Progenitor cell of endocrine pancreas (in vitro differentiated cells): ENCODE measurements at places on chromosomes 4 and X.

- DNase-seq, result peak; percentile 53
These were observed 47.2 kb upstream of the TFDP3 start for GRCh38 chrX:133265331-133265730.

- DNase-seq, result no peak
These were observed 1.5 kb downstream of the GRSF1 start for GRCh38 chr4:70838204-70838603.

DNA sequence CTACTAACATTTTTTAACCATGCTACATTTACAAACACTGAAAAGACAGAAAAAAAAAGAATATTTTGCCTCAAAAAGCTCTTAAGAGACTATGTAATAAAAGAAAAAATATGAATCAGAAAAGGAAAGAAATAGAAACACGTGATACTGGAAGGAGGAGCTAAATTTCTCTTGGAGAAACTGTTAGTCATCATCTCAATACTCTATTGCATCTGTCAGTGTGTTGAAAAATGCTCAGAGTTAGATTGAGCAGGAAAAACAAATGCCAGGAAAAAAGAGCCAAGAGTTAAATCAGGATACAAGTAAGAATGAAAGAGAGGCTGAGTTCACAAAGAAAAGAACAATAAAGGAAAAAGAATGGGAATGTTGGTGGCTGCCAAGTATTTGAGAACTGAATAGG lies 2.6 kb downstream of the RAB28 start:
- no peak for DNase-seq

GRCh38 chrX:129522184-129523078 lies 859 bp downstream of the SMARCA1 start:
- peak; percentile 67 for DNase-seq

- DNase-seq, result no peak
These were observed 85.0 kb downstream of the RCHY1 start for GRCh38 chr4:75429208-75429607.

GRCh38 chr4:177127658-177128057 lies 182.0 kb upstream of the NEIL3 start:
- no peak for DNase-seq

DNA sequence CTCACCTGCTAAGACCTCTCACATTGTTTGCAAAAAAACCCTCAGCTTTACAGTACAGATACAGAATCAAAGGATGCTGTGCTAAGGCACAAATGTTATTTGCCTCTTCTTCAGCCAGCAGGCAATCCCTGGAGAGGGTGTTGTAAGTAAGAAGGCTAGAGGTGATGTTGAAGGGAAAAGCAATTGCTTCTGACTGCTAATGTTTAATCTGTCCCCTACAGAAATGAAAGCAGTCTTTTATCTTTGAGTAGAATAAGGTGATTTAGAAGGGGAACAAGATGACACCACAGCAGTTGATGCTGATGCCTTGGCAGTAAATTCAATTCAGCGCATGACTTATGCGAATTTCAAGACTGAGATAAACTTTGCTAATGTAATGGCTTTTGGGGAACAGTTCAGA lies 1064.8 kb upstream of the IGFBP7 start:
- no peak for DNase-seq

DNA sequence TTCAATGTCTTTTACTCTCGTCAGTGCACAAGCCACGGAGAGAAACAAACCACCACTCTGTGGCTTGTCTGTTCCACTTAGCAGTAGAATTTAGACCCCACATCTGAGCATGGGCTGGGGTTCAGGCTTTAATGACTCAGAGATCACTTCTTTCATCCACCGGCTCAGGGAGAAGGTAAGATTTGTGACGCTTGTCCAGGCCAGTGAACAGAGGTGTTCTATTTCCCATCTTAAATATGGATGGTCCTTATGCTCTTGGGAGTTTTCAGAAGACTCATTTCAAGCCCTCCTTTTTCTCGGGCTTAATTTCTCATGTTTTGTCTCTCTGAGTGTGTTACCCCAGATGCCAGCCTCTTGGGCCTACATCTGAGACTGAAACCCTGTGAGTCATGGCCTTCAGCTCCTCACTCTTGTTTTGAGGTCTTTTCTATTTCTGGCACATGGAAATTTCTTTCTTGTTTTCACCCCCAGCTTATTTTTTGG lies 127.4 kb upstream of the SFRP2 start:
- no peak for DNase-seq

DNA sequence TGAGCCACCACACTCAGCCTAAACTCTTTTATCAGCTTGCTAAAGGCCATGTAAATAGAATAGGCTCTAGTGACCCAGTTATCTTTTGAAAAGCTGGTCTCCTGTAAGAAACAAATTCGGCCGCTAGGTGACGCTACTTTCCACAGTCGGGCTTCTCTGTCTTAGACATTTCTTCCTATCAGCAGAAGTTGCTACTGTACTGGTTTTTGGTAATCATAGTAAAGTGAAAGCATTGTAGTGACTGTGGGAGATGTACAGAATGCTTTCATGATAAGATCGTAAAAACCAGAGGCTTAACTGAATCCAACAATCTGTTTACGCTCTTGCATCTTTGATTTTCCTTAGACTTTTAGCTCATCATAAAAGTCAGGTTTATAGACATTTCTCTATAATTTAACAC lies 82.6 kb downstream of the GK start:
- DNase-seq, result peak; percentile 23

GRCh38 chr4:53067125-53067802 lies 205.1 kb downstream of the RASL11B start:
- no peak for DNase-seq

GRCh38 chrX:15873566-15873965 lies 19.0 kb upstream of the AP1S2 start:
- no peak for DNase-seq

DNA sequence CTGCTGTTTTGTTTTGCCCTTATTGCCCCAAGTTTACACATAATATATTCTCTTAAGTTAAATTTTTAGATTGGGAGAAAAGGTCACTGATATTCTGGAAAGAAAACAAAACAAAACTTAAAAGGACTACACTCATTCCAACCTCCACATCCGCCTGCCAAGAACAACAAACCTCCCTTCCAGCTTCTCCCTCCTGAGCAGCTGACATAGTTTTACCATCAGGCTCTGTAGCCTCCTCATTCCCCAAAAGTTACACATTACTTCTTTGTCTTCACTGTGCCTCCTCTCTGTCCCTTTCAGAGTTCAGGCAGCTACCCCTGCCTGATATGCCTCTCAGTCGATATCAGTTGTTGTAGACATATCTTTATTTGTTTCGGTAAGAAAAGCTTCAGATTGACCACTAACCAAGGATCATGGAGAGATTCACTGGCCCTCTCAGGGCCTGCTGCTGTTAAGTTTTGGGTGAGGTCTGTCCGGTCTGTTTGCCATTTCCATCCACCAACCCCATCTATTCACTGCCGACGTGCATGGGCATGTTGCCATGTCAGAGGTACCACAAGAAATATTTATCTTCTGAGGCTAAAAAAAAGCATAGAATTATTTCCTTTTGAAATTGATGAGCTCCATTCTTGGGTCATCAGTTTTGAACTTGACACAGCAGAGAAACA lies 164.1 kb downstream of the GASK1B start:
- no peak for DNase-seq

DNA sequence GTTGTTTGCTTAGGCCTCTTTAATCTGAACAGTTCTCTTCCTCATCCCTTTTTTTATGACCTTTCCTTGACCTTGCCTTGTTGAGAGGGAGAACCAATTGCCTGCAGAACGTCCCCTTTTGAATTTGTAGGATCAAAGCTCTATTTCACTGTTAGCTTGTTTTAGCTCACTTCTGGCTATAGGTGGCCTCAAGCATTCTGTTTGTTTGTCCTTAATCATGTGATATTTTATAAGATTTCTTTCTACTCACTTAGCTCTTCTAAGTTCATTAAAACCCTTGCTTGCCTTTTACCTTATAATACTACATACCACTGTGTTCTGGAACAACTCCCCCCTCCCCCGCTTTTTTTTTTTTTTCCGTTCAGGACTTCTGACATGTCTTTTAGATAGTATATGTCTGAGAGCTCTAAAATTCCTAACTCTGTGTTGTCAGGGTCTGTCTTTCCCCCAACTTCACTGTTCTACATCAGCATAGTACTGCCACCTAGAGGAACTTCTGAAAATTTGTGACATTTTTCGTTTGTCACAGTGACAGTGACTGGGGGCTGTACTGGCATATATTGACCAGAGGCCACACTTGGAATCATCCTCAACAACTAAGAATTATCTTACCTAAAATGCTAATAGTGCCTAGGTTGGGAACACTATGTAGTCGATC lies 128.5 kb downstream of the LARP7 start:
- DNase-seq, result no peak

DNA sequence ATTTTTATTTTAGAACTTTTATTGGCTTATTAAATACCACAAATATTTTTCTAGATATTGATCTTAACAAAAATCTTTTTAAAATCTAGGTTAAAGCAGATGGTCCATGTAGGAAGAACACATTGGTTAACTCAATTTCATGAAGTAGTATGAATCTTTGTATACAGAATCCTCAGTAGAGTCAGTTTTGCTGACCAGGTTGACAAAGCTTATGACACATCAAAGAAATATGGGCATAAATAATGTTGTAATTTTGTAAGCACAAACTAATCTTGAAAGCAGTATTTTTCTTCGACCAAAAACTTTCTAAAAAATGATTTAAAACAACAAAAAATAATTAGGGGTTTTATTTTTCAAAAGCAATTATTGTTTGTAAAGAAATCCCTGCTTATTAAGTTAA lies 479.3 kb upstream of the PCDH10 start:
- no peak for DNase-seq

DNA sequence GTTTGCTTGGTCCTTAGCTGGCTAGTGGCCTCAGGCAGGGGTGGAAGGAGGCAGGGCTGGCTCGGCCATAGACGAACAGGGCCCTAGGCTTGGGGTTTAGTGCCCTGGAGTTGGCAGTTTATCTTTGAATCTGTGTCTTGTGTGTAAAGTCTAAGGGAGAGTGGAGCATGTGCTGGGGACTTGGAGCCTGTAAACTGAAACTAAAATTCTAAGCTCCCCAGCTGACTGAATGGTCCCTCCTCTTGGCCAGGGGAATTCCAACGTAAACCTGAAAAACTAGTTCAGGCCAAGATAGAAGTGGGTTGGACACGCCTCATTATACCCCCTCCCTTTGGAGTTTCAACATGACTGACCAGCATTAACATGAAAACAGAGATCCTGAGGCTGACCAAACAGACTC lies 46.1 kb upstream of the GPR78 start:
- peak; percentile 25 for DNase-seq

- no peak for DNase-seq
These were observed 204.2 kb upstream of the PDE5A start for GRCh38 chr4:119832776-119833175.

DNA sequence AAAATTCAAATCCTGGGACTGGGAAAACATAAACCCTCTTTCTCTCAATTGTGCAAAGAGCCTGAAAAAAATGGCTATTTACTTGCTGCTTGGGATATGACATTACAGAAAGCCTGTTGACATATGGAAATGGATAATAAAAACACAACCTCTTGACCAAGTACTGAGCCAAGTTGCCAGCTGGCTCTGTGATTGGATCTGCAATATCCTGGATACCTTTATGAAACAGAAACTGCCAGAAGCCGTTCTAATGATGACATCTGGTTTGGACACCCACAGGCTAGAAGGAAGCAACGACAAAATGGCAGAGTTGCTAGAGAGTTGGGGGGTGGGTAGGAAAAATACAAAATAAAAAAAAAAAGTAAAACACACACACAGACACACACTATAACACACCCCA lies 481.4 kb downstream of the FAT4 start:
- no peak for DNase-seq

- DNase-seq, result no peak
These were observed 17.6 kb downstream of the SH3RF1 start for GRCh38 chr4:169253113-169253671.

- DNase-seq, result no peak
These were observed 204.9 kb downstream of the MAD2L1 start for GRCh38 chr4:119861731-119862130.

GRCh38 chr4:170652571-170652970 lies 562.8 kb upstream of the AADAT start:
- DNase-seq, result no peak

GRCh38 chrX:75155447-75155826 lies 646 bp downstream of the ABCB7 start:
- no peak for DNase-seq

- DNase-seq, result no peak
These were observed 7.0 kb downstream of the FGFRL1 start for GRCh38 chr4:1018147-1019020.

DNA sequence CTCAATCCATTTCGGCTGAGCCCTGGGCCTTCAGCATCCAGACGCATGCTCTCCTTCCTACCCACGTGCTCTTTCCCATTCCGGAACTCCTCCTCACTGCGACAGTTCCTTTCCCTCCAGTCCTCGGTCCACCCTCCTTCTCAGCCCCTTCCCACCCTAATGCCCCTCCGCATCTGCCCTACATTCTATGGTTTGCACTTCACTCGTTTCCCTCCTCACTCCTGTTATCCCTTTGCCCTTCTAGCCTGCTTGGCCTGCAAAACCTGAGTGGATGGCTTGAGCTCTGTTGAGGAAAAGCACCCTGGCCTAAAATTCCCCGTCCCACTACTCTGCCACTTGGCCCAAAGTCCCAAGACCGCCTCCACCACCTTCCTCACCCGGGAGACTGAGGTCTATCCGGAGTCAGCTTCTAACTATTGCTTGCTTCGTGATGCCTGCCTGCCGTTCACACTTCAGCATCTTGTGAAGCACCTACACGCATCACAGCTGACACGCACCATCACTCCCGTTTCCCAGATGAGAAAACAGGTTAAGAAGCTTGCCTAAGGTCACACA lies 38.6 kb downstream of the MAP7D3 start:
- no peak for DNase-seq

- no peak for DNase-seq
These were observed 129.1 kb downstream of the EGF start for GRCh38 chr4:110041735-110042134.

DNA sequence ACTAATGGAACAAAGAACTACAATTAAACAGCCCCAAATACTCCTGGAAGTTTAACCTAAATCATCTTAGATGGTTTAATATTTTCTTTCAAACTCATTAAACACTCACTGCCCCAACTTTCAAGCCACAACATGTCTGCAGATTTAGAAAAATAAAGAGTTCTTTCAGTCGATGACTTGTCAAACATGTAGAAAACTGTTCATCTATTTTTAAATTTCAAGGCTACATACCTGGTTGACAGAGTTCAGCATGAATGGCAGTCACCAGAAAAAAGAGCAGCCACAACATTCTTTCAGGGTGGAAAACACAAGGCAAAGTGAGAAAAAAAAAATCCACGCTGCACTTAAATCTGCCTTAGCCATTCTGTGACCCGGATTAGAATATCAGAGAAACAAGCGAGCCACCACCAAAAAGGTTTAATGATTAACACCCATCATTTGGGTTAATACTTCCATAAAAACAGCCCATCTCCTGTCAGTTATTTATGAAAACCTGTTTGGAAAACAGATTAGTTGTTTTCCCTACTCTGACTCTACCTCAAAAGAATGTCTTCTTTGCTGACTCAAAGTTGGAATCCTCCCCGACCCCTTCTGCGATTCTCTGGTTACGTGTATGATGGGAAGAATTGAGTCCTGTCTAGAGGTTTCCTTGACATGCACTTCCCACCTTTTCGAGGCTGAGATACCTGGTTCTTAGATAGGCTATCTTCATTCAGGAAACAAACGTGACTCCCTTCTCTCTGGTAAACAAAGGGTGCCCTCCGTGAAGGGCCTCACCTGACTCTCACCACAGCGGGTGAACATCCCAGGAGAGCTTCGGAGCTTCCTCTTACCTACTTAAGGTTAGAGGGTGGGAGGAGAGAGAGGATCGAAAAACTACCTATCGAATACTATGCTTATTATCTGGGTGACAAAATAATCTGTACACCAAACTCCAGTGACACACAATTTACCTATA lies at the start of gene CLTRN:
CLTRN (minus strand) TSS at position 319 of the 958 bp plus-strand sequence; CDS start at position 289, 30 bp downstream.
- DNase-seq, result no peak
